K562 (cell line): ENCODE measurements at places on chromosomes 2 and 18. TPM values are rescaled to one million over a fixed set of nuclear protein-coding genes. Genes with fewer than 3 reads are reported as not detected.
A peak's percentile ranks its signal among the peaks of the same experiment; 100 is the strongest.

GRCh38 chr2:172864182-172864581 lies 128.5 kb downstream of the RAPGEF4 start:
- DNase-seq, result peak; percentile 55

GRCh38 chr2:202221873-202222272 lies 16.5 kb downstream of the SUMO1 start:
- peak; percentile 83 for DNase-seq

DNA sequence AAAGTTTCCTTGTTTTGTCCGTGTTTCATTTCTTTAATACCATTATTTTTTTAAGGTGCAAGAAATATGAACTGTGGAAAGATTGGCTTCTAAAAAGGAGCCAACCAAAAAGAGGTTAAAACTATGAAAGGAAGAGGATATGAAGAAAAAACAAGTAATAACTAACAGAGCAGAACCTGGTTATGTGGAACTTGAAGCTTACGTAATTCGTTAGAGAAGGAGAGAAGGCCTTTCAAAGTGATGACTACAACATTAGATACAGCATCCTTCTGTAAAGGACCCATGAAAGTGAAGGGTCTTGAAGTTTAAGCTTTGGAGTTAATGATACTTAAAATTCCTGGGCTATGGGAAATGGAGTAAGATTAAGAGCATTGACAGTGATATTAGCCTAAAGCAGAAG lies 84.5 kb downstream of the ANKRD12 start:
- no peak for DNase-seq

DNA sequence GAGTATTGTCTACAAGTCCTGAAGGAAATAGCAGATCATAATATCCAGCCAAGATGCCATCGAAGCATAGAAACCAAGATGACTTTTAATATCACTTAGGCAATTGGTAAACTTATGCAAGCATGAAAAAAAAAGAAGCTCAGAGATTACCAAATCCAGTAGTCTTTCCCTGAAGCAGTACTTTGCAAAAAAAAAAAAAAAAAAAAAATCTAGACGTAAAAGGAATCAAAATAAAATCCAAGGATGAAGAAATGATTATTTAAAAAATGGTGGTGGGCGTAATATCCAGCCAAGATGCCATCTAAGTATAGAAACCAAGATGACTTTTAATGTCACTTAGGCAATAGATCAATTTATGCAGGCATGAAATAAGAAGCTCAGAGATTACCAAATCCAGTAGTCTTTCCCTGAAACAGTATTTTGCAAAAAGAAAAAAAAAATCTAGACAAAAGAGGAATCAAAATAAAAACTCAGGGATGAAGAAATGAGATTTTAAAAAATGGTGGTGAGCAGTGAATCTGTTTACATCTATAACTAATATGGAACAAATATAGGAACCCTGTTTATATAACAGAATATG lies 108.8 kb downstream of the GYPC start:
- no peak for DNase-seq

- no peak for DNase-seq
Observed at GRCh38 chr18:58338961-58339592, 289.8 kb downstream of the ALPK2 start.

DNA sequence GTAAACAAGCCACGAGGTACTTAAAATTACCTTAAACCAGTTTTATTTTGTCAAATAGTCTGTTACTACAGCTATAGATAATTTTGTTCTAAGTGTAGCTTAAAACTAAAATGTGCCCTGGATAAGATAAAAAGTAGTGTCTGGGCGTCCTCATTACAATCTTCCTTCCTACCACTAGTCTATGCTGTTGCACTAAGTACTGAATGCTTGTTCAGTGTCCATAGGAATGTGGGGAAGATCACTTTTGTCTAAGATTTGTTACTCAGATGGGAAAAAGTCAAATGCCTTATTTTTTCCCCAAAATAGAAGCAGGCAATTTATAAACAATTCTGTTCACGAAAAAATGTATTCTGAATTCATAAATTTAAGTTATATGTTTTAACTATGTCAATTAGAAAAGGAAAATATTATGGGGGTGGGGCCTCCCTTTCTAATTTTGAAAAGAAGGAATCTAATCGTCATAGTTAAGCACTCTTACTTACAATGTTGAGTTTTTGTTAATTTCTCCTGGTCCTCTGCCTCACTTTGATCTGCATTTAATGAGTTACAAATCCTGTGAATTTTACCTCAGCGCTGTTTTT lies 140.4 kb upstream of the VRK2 start:
- peak; percentile 57 for DNase-seq

DNA sequence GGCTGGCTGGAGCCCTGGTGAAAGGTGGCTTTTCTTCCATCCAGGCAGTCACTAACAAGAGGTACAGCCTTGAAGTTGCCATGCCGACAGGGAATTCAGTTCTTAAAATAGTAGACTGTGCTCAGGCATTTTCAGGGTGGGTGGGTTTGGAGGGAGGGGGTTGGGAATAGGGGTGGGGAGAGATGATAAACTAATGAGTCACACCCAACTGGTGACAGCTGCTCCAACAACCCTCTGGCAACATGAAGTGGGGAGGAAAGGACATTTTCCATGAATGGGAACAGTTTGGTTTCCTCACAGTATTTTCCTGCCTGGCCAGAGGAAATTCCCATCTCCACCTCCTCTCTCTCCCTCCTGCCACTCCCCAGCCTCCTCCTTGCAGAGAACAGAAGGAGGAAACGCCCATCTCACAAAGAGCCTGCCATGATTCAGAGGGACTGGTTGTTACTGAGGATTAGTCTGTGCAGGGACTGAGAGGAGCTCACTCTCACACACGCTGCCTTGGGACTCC lies 113.0 kb upstream of the SLC1A4 start:
- peak; percentile 46 for DNase-seq

- no peak for DNase-seq
Observed at GRCh38 chr18:8767340-8767739, 62.0 kb downstream of the MTCL1 start.

The TPO gene
- not detected in 2 replicates for total RNA-seq

The APLF gene
- 0.67 and 0.71 TPM in 2 replicates for total RNA-seq

The SERPINB2 gene
- not detected in 2 replicates for total RNA-seq
